ENCODE measurements at places on chromosomes 3 and 15.

GRCh38 chr3:15953841-15954240 lies 156.1 kb upstream of the ANKRD28 start:
- DNase-seq, result no peak

- no peak for DNase-seq
These were observed 31.0 kb downstream of the PGBD4 start for GRCh38 chr15:34132881-34133280.

DNA sequence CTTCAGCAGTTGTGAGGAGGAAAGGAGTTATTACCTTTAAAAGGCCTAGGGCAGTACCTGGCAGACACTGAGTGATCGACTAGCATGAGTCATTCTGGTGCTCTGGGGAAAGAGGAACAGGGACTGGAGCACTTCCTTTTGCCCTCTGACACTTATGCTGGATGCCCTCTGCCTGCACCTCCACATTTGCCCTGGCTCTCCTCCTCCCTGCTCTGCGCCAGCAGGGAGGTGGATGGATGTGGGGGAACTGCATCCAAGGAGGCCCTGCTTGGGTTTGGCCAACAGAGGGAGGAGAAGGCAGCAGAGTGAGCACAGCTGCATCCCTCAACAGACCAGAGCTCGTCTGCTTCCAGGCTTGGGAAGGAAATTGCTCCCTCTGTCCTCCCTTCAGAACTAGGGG lies 75.0 kb downstream of the SEMA5B start:
- no peak for DNase-seq

- no peak for DNase-seq
These were observed 381.2 kb upstream of the WNT5A start for GRCh38 chr3:55868347-55868746.

GRCh38 chr3:107100137-107100536 lies 277.1 kb upstream of the CCDC54 start:
- no peak for DNase-seq

GRCh38 chr15:32979710-32980109 lies 214.8 kb downstream of the FMN1 start:
- DNase-seq, result no peak

DNA sequence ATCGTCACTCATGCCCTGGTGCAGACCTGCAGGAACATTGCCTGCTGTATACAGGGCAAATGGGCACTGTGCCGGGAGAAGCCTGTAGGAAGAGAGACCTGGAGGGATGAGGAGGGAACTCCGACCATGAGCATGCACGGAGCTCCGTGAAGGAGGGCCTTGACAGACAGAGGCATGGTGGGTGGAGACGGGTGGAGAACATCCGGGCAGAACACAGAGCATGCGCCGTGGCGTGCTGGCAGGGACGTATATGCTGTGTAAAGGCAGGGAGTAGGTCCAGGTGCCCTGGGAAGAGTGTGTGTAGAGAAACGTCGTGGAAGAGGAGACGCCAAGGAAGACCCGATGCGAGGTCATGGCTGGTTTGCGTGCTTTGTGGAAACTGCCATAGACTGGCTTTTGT lies 133.0 kb upstream of the FAN1 start:
- no peak for DNase-seq

GRCh38 chr3:71484047-71484446 lies 99.5 kb downstream of the FOXP1 start:
- DNase-seq, result no peak

DNA sequence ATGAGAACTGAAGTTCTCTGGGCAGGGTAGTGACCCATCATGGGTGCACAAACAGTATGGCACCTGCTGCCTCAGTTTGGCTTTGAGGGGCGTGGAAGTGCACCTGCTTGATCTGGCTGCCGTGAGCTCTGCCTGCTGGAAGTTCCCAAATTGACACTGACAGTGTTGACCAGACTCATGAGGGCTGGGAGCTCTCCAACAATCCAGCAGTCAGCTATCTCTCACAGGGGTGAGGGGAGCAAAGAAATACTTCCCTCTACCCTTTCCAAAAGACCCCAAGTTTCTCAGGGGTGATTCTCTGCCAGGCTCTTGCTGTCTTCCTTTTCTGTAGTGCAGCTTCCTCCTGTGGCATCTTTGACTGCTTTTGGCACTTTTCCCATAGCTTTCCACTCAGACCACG lies 49.4 kb upstream of the ROBO1 start:
- no peak for DNase-seq

DNA sequence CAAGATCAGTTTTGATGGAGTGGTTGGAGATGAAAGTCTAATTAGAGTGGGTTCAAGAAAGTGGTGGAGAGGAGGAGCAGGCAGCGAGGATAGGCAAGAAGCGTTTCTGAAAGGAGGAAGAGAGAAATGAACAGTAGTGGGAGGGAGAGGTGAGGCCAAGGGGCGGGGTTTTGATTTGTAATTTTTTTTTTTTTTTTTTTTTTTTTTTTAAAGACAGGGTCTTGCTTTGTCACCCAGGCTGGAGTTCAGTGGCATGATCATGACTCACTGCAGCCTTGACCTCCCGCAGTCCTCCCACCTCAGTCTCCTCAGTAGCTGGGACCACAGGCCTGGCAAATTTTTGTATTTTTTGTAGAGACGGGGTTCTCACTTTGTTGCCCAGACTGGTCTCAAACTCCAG lies 36.6 kb downstream of the MRAS start:
- DNase-seq, result no peak

DNA sequence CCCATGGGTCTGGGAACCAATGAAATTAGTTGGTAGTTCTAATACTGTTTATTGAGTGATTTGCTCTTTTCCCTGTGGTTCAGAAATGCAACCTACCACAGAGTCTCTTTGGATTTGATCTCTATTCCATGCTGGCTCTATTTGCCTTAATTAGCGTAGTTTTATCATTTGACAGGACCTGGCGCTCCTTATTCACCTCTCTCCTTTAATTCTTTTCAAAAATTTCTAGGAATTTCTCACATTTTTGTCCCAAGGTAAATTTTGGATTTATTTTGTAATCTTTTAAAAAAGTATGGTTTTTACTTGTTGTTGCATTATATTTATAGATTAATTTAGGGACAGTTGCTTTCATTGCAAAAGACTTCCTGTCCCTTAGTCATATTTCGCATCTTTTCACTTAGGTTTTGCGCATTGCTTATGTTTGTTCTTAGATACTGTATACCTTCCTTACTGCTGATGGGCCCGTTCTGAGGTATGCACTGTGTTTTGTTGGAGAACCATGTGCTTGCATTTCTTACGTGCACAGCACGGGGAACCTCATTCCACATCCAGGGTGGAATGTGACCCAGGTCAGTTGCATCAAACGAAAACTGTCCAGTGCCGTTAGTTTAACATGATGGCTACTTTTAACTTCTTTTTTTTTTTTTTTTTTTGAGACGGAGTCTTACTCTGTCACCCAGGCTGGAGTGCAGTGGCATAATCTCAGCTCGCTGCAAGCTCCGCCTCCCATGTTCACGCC lies 27.0 kb downstream of the SENP5 start:
- DNase-seq, result no peak

DNA sequence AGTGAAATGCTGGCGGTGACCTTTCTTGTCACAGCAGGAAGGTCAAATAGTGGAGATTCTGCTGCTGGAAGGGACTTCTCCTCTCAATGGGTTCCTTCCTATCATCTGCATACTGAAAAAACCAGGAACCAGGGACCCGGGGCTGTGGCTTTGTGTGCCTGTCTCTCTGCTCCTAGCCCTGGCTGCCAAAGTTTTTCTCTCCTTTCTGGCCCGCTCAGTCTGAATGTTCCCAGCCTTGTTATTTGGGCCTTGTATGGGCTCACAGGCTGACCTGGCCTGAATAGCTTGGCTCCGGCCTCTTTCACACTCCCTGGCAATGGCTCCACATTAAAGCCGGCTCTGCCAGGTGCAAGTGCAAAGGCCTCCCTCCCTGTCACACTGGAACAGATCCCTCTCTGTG lies 94.7 kb downstream of the LRIG1 start:
- DNase-seq, result no peak

DNA sequence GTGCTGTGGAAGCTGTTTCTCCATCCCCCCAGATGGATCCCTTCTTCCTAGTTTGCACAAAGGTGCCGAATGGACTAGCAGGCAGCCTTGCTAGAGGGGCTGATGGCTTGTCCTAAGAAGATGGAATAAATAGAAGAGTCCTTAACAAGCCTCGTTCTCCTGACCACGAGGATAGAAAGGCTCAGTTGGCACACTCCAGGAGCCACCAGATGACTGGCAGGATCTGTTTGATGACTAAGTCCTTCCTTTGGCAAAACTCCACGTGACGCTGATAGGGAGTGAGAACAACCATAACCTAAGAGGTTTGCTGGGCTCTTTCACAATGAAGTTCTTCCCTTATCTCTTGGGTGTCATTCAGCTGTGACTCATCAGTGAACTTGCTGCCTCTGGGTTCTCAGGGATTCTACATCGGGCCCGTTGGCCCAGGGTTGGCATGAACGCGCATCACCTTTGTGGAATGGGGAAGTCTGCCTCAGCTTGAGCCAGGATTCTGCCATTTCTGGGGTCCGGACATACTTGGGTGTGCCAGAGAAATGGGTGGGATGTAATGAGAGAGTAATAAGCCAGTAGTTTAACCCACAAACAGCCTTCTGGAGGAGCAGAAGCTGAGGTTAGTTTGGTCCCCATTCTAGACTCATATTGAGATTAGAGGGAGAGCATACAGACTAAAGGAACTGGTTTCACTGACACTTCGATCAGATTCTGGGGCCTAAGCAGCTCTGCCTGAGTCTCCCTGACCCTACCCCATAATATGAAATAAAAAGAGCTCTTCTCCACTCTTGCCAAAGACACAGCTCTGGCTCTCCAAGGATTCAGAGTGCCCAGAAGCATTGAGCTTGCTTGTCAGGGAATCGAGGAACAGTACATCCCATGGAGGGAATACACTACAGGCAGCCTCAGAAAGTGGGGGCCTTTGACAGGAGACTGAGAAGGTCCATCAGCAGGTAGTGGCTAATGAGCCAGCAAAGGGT lies 2.0 kb upstream of the MELTF start:
- DNase-seq, result no peak

DNA sequence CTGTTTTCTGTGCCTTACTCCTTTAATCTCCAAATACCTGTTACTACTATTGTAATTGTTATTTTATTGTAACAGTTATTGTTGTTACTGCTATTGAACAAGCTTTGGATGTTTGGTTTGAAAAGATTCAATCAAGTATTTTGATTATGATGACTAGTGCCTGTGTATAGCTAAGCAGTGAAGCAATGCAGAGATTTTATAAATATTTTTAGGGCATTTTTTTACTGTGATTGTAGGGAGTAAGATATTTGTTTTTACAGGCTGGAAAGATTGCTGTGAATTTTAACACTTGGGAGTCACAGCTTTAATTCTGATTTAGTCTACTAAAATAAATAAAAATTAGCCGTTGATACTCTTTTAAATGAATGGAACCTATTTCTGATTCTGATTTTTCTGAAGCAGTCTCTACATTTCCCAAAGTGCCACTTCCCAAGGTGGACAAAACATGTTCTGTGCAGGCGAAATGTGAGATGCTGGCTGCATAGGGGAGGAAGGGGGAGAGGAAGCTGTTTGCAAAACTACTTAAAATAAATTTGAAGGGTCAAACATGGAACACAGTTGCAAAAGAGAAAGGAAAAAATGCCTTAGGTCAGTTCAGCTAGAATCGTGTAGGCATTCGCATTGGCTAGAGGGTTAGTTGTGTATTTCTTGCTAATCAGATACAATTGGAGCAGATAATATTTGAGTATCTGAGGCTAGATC lies 25.7 kb downstream of the EEFSEC start:
- no peak for DNase-seq

DNA sequence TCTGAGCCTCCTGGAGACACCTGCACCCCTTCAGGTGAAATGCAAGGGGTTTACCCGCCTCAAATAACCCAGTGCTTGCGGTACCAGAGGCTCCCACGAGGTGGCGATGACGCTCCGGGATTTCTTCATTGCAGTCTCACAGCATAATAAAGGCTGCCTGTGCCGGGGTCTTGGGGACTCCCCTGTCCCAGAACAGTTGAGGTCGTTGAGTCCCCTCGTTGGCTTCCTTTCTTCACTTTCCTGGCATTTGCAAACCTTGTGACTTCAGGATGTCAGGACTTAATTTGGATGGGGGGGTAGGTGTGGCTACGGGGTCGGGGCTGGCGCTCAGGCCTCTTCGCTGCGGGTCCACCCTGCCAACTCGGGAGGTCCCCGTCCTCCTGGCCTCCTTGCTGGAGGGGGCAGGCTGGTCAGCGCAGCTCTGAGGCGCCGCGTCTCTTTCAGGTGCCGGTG lies 1.3 kb downstream of the GNAT1 start:
- peak; percentile 72 for DNase-seq

DNA sequence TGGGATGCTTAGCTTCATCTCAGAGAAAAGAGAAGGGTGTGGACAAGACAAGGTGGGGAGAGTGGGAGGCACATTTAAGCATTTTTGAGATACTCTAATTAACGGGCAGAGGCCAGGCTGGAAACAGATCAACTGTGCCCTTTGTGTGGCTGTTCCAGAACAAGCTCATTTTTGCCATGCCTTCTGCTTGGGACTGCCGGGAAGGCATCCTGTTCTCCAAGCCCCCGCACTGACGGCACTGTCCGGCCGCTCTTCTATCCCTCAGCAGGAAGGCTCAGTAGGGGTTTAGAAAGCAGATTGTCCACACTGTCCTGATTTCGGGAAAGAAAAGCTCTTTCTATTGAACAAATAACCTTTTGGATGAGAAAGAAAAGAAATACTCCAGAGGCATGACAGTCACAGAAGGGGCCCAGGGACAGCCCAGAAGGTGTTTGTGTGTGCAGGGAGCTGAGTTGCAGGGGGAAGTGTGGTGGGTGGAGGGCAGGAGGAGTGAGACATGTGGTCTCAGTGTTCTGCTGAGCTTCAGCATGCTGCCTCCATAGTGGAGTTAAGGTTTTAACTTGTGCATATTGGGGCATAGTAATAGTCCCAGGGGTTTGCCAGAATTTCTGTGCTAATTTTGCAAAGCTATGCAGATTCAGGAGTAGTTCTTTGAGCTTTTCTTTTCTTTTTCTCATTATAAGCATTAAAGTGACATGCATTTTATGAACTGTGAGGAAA lies 27.3 kb downstream of the SV2B start:
- no peak for DNase-seq

DNA sequence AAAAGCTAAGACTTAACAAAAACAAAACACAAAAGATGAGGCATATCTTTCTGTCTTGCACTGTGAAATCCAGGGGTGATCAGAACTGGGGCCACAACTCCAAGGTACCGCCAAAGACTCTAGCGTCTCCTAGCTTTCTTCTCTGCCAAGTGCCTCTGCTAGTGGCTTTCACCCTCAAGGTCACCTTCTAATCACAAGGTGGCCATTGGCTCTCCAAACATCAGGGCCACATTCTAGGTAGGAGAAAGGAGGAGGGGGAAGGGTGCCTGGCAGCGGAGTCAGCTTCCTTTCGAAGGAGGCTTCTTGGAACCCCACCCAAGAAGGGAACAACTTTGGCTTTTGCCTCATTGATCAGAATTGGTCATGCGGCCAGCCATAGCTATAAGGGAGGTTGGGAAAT lies 168.8 kb upstream of the SMAD3 start:
- DNase-seq, result no peak

- DNase-seq, result no peak
These were observed 3.7 kb downstream of the ACAA1 start for GRCh38 chr3:38133209-38133556.

Data from stimulated activated CD4-positive, alpha-beta T cell treated with anti-CD3 and anti-CD28 coated beads, TNF-alpha, amount 100 ng/mL, for 4 hours (primary cell).